ENCODE measurements at places on chromosomes 3 and 15. TPM values are rescaled to one million over a fixed set of nuclear protein-coding genes. Genes with fewer than 3 reads are reported as not detected.

Gene ARF4
- total RNA-seq: 67.8 TPM

DNA sequence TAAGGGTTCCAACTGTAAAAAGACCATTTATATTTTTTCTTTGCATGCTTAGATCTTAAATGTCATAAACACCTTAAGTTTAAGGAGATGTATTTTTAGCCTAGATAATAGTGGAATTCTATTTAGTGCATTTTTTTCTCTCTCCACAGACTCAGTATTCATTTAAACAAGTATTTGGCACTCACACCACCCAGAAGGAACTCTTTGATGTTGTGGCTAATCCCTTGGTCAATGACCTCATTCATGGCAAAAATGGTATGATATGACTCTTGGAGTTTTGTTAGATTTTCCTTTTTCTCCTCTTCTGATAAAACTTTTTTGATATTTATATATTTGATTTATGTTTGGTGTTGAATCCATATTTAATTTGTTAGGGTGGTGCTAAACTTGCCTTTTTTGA, 7.3 kb downstream of the KIF23 start:
- DNase-seq: no peak

Gene TP53BP1
- total RNA-seq: 24.3 TPM

Gene ATP11B
- total RNA-seq: 85.0 TPM

Gene GABRR3
- total RNA-seq: not detected

DNA sequence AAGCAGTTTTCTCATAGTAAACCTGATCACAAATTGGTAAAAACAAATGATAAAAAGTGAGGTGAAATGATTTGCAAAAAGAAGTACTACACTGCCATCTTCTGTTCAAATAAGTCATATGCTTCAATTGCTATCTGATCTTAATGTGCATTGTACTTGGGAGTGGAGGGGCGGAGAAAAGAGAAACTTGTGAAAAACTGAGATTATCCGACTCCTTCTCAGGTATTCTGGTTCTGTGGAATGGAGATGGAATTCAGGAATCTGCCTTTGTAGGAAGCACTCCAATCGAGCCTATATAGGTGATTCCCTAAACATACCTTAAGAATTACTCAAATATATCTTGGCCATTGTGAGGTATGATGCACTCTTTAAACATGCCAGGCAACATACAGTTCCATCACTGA, 180.6 kb downstream of the CHL1 start:
- DNase-seq: no peak

DNA sequence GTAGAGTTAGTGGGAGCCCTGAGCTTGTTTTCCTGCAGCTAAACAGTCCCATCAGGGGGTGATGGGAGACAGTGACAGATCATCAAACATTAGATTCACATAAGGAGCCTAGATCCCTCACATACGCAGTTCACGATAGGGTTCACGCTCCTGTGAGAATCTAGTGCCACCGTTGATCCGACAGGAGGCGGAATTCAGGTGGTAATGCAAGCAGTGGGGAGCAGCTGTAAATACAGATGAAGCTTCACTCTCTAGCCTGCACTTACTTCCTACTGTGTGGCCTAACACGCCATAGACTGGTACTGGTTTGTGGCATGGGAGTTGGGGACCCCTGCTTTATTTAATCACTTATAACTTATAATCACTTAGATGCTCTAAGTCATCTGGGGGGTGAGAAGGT, 179.1 kb downstream of the AKAP13 start:
- no peak for DNase-seq

DNA sequence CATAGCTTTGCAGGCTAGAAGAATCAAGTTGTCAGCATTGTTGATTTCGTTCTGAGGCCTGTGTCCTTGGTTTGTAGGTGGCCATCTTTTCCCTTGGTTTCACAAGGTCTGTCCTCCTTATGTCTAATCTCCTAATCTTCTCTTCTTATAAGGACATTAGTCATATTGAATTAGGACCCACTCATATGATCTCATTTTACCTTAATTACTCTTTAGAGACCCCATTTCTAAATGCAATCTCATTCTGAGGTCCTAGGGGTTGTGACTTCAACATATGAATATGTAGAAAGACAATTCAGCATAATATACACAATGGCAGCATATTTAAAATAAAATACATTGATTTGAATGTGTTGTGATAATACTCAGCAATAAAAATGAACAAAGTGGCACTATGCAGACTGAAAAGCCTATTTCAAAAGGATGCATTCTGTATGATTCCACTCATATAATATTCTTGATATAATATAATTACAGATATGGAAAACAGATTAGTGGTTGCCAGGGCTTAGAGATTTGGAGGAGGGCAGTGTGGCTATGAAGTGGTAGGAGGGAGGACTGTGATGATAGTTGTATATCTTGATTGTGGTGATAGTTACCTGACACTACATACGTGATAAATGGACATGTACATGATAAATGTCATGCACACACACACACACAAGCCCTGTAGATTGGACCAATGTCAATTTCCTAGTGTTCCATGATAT, 431.0 kb downstream of the EPHA6 start:
- no peak for DNase-seq

DNA sequence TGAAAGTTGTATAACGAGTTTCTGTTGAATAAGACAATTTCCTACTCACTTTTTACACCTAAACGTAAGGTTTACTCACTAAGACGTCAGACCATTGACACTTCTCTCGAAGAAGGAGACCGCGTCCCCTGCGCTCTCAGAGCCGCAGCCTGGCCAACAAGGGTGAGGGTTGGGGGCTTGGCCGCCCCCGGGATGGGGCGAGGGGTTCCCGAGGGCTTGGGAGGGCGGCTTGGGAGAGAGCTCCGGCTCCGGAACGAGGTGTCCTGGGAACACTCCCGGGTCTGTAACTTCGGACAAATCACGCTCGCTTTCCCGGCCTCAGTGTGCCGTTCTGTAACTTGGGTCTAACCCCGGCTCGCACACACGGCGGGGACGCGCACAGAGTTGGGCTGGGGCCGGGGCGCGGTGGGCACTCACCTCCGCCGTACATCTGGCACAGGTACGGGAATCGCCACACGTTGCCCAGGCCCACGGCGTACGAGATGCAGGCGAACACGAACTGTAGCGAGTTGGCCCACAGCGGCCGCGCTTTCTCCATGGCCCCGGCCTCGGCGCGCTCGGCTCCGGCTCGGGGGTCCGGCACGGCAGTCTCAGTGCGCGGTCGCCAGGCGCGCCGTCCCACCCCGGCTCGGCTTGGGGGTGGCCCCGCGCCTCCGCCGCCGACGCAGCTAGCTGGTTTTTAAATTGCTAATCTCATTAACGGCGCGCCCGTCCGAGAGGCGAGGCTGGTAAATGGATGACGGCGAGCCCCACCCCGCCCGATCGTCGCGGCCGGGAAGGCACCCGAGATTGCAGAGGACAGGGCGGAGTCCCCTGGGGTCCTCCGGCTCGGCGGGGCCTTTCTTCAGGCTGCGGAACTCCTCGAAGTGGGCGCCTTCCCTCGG, at the start of gene SLC6A20:
Gene SLC6A20 (minus strand): TSS at position 655 of the 884 bp plus-strand sequence. CDS start 117 bp downstream, at position 538.
- DNase-seq: peak; percentile 11

GRCh38 chr3:138948371-138949001, 1.5 kb downstream of the FOXL2NB start:
- DNase-seq: no peak

Gene IQCH
- total RNA-seq: 1.4 TPM

DNA sequence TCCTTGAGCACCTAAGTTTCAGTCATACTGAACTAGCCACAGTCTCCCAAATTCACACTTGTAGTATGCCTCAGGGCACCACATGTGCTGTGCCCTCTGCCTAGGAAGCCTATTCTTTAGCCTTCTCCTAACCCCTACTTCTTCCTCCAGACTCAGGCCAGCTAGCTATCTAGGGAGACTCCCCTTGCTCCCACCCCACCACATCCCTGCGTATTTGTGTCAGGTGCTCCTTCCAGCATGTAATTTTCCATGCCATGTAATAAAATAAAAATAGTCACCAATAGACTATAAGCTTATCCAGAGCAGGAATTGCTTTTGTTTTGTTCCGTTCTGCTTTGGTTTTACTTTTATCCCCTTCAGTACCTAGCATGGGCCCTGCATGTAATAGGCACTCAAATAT, 14.9 kb upstream of the GJD2 start:
- DNase-seq: no peak

DNA sequence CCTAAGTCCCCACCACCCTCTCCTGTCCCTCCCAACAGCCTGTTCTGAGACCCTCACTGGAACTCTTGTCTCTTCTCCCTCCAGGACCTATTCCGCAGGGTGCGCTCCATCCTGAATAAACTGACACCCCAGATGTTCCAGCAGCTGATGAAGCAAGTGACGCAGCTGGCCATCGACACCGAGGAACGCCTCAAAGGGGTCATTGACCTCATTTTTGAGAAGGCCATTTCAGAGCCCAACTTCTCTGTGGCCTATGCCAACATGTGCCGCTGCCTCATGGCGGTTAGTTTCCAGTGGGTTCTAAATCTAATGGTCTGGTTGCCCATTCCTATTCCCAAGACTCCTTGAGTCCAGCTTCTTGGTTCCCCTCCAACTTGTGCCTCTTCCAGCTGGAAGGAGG, 9.3 kb downstream of the EIF4G1 start:
- no peak for DNase-seq

DNA sequence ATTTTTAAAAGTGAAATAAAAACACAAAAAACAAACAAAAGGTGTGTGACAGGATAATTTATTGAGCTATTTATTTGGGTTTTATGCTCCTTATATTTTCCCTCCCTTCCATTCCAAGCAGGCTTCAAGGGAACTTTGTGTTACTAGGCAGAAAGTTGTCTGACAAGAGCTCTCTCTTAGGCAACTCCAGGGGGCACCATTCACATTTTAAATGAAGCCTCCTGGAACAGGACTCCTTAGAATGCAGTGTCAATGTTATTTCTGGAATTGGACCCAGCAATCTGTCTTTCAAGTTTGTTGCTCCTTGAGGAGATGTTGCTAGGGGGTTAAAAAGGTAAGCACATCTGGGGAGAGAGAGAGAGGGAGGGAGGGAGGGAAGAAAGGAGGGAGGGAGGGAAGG, 5.4 kb upstream of the RFX7 start:
- DNase-seq: no peak

Gene TMEM212
- total RNA-seq: not detected

- no peak for DNase-seq
Observed at GRCh38 chr15:57421551-57421950, 45.2 kb downstream of the CGNL1 start.

- DNase-seq: no peak
Observed at GRCh38 chr3:78848392-78849288, 919.2 kb downstream of the ROBO1 start.

Gene RGMA
- total RNA-seq: 0.08 TPM
